ENCODE measurements at places on chromosomes 7 and 10. TPM values are rescaled to one million over a fixed set of nuclear protein-coding genes. Genes with fewer than 3 reads are reported as not detected.

- DNase-seq: no peak
- H3K4me1 ChIP-seq: peaks cover 17% of the 10 kb centered on the region
- H3K27ac ChIP-seq: no peak overlapping the region
- H3K36me3 ChIP-seq: peaks cover 10% of the 10 kb centered on the region
These were observed 346.2 kb upstream of the AOAH start for GRCh38 chr7:37070471-37070870.

Gene LHFPL3
- polyA plus RNA-seq: not detected

Gene GIMAP6
- 279 TPM for polyA plus RNA-seq

DNA sequence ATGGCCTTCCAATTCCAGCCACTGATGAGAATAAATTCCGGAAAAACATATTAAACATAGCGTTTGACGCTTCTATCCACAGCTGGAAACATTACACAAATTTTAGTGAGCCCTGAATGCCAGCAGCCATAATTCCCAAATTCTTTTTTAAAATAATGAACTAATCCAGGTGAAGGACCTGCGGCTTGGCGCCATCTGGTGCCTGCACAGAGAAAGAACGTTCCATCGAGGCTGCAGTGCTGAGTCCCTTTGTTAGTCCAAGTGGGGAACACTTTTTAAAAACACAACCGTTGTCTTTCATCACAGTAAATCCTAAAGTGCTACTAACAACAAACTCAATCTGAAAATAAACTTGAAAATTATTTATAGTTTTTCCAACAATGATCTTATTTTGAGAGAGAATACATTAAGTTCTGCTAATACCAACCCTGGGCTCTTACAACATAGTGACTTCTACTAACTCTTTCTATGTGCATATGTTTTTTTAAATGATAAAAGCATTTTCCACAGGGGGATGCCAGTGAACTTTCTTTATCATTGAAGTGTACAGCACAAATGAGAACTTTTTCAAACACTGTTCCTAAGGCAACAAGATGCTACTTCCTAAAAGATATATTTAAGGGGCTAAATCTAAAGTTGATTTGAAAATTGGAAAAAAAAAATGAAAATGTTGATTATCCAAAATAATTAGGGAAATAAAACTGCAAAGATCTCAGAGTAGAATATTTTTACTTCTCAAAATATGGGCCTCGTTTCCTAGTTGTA, 166.9 kb upstream of the RNF32 start:
- no peaks in the 10 kb centered on the region for H3K36me3 ChIP-seq
- peaks cover 10% of the 10 kb centered on the region for H3K27me3 ChIP-seq
- no peak for DNase-seq
- no peak overlapping the region for H3K27ac ChIP-seq
- H3K4me1 ChIP-seq: peaks cover 5% of the 10 kb centered on the region

DNA sequence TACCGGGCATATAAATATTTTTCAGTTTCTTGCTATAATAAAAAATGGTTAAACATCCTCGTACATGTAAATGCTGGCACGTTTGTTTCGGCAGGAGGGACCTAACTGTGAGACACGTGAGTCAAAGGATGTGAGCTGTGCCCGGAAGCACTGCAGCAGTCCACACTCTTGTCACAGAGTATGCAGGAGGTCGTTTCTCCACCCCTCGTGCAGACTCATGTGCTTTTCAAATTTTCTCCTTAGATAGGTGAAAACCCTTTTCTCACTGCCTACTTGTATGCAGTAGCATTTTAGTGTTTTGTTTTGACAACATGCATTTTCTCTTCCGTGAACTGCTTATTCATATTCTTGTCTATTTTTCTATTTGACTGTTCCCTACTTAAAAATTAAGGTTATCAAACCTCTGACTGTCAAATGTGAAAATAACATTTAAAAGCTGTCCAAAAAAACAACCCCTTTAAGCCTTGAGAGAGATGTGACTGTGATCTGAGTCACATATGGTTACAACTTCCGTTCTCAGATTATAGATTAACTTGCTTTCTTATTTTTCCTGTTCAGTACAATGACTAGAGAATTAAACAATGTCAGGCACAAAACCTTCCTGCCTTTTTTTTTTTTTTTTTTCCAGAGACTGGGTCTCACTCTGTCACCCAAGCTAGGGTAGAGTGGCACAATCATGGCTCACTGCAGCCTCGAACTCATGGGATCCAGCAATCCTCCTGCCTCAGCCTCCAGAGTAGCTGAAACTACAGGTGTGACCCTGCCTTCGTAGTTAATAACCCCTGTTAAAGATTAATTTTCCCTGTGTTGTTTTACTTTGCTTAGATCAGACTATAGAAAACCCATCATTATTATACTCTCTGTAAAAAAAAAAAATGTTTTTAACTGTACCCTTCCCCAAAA, 45.1 kb downstream of the DPY19L1 start:
- no peaks in the 10 kb centered on the region for H3K27me3 ChIP-seq
- H3K4me1 ChIP-seq: peaks cover 12% of the 10 kb centered on the region
- no peak for DNase-seq

DNA sequence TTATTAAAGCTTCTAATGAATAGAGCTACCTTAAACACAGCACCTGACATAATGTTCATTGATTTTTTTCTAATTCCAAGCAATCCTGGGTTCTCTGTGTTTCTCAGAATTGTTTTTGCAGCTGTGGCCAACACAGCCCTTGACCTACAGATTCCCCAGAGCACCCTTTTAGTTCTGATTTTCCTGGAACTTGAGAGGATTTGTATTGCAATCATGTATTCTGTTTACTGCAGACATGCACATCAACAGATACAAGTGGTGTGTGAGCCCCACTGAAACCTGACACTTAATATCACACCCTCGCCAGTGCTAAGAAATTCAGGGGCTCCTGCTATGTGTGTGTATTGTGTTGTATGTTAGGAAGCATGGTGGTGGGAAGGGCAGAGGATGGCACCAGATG, 344.2 kb upstream of the POM121L12 start:
- no peaks in the 10 kb centered on the region for H3K36me3 ChIP-seq
- H3K4me1 ChIP-seq: no peaks in the 10 kb centered on the region
- H3K4me3 ChIP-seq: no peak overlapping the region
- no peak overlapping the region for H3K27ac ChIP-seq
- H3K27me3 ChIP-seq: no peaks in the 10 kb centered on the region

Gene TMEM213
- polyA plus RNA-seq: 0.16 TPM

GRCh38 chr7:24313777-24314176, 29.8 kb downstream of the NPY start:
- H3K4me1 ChIP-seq: no peaks in the 10 kb centered on the region
- H3K4me3 ChIP-seq: no peak overlapping the region
- H3K27ac ChIP-seq: no peak overlapping the region
- H3K27me3 ChIP-seq: peaks cover 12% of the 10 kb centered on the region
- H3K36me3 ChIP-seq: no peaks in the 10 kb centered on the region

Gene ADIRF
- polyA plus RNA-seq: not detected

Gene DDC
- not detected for polyA plus RNA-seq
